ENCODE measurements at places on chromosomes 1 and 21.

DNA sequence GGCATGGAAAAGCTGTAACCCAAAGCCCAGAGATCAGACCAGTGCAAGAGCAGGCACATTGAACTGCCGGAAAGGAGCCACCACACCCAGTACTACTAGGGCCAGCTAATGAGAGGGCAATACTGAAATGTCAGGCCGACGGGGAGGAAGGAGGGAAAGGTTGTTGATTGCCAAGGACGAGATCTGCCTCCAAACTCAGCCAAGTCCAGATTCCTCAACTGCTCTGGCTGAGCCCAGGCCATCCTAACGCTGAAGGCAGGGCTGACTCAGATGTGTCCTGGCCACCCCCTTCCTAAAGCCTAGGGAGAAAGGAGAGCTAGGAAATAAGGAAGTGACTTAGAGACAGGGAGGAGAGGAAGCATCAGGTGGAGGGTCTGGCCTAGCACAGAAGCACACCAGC is 42.1 kb upstream of the IPO9 start:
- DNase-seq: no peak

GRCh38 chr1:222975472-222976122 is 160.8 kb downstream of the DISP1 start:
- DNase-seq: no peak

GRCh38 chr1:186792870-186793581 is 35.7 kb upstream of the PLA2G4A start:
- DNase-seq: no peak

DNA sequence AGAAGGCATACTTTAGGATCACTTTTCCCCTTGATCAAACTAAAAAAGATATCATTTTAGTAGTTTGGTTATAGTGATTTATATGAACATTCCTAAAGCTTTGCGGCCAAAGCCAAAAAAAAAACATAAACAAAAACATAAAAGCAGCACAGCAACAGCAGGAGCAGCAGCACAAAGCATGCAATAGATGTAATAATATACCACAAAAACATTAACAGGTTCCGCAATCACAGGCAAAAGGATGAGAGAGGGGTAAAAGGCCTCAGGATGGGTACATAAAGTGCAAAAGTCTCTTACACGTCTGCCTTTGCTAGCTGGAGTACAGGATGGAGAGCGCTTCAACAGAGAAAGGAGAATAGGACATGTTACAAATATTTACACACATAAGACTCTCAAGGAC is 119.0 kb downstream of the COQ8A start:
- DNase-seq: no peak

DNA sequence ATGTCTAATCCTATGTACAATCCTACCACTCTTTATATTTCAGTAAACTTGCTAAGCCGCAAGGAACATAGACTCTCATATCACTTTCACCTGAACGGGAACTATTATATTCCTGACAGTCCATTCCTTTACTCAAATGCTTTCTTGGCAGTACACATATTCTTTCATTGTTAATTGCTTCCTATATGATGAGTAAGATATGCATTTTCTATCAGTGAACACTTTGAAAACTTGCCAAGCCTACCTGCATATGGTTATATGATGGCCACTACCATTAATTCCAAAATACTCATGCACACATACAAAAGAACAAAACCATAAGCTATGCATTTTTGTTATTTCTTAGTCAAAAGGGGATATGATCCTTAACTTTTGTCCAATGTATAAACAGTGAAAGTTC is 341.5 kb downstream of the VAV3 start:
- DNase-seq: no peak

- no peak for DNase-seq
Observed at GRCh38 chr1:71080230-71080738, 551 bp downstream of the ZRANB2 start.

DNA sequence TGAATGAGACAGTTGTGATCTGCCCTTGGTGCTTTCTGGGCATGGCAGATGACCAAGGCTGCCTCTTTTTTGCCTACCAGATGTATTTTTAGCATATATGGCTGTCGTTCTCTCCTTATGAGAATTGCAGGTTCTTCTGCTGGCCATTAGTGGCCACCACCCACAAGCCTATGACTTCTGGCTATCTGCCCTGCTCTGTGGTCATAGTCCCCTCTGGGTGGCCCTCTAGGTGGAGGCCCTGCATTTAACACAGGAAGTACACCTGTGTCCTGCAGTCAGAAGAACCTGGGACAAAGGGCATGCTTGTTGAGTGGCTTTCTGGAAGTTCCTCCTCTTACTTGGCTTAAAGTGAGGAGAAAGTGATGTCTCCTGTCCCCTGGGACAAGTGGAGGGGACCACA is 6.5 kb downstream of the FCAMR start:
- DNase-seq: no peak

Data from NCI-H446 treated with DMSO at 0.1 percent for 48 hours (cell line).